ENCODE measurements at places on chromosomes 7 and 10.

- DNase-seq, result no peak
These were observed 174.1 kb downstream of the KCNMA1 start for GRCh38 chr10:77463499-77463898.

GRCh38 chr7:50608196-50608906, 43.1 kb upstream of the DDC start:
- no peak for DNase-seq

DNA sequence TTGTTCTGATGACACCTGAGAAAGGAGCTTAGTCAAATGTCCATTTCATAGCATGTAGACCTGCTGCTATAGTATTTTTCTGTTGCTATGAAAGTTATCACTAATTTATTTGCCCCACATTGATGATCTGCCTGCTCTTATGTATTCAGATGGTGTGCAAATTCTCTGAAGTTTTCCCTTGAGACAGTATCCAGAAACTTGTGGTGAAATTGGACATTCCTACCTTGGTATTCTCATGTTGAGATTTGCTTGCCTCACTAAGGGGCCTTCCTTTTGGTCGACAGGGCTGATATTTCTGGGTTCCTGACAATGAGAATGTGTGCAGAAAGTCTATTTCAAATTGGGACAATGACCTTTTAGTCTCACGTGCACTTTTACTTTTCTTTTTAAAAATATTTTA, 253.2 kb upstream of the FZD8 start:
- DNase-seq, result no peak

GRCh38 chr10:61662794-61663259, at the start of gene CABCOCO1:
CABCOCO1 (plus strand) TSS chr10:61662929; CDS start chr10:61662973, 44 bp downstream.
- DNase-seq, result peak; percentile 91

- peak; percentile 71 for DNase-seq
These were observed 1.2 kb downstream of the HIPK2 start for GRCh38 chr7:139776486-139777132.

DNA sequence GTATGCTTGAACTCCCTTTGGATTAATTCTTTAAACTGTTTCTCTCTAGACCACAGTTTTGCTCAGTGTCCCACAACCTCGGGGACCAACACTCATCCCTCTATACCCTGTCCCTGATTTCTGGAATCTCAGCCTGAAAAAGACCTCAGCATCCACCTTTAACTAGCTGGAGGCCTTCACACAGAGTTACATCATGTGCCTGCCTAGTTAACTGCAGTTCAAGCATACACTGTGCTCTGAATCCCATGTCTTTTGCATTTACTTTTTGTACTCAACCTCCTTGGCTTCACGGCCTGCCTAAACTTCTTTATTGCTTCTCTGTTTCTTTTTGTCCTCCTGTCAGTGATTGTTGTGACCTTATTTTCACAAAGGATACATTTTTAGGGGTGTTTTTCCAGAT, 66.7 kb downstream of the PRKG1 start:
- no peak for DNase-seq

DNA sequence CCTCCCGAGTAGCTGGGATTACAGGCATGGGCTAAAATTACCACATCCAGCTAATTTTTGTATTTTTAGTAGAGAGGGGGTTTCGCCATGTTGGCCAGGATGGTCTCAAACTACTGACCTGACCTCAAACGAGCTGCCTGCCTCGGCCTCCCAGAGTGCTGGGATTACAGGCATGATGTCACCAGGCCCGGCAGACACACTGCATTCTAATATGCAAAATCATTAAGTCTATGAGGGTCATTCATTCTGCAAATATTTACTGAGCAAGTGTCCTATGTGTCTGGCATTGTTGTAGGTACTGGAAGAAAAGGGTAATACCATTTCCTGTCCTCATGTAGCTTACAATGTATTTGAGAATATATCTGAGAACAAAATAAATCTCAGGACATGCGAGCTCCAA, 2.7 kb downstream of the PUS7 start:
- DNase-seq, result no peak

DNA sequence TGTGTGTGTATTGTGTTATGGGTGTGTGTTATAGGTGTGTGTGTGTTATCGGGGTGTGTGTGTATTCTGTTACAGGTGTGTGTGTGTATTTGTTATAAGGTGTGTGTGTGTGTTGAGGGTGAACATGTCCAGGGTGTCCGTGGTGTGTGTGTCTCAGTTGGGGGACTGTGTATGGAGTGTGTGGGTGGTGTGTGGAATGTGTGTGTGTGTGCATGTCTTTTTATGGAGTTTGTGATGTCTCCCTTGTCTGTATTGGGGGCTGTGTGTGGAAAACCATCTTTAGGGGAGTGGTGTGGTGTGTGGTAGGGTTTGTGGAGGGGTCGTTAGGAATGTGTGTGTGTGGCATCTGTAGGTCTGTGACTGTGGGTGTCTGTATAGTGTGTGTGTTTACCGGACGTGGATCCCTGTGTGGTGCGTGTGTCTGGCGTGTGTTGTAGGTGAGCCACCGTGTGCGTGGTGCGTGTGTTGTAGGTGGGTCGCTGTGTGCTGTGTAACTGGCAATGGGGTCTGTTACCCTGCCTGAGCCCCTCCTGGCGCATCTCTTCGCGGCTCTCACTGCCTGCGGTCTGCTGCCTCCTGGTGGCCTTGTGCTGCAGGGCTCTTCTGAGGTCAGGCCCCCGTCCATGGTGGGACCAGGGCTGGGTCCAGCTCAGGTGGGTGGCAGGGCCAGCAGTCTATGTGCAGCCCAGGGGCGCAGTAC, 61.7 kb downstream of the PALD1 start:
- no peak for DNase-seq

GRCh38 chr7:14229047-14229446, 239.6 kb upstream of the ETV1 start:
- DNase-seq, result no peak

- peak; percentile 76 for DNase-seq
These were observed 47.3 kb downstream of the C10orf105 start for GRCh38 chr10:71671994-71672946.

DNA sequence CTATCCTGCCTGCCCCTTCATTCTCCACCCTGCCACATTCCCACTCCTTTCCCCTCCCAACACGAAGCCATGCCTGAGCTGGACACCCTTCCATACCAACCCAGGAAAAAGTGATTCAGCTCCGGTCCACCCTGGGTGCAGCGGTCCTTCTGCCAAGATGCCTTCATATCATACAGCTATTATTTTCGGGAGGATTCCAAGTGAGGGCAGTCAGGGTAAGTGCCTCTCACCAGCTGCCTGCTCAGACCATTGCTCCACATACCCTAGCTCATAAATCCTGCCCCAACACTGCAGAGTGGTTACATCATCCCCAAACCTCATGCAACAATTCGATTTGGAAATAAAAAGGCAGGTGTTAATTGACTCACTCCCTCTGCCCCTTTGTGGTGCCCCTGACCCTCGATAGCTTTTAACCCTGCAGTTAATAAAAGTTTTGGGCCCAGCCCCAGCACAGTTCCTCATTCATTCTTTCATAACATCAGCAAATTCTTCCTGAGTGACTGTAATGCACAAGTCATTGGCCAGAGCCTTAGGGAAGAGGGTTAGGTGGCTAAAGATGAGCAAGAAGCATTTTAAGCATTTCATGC, 42.6 kb downstream of the ZNF503 start:
- DNase-seq, result no peak

DNA sequence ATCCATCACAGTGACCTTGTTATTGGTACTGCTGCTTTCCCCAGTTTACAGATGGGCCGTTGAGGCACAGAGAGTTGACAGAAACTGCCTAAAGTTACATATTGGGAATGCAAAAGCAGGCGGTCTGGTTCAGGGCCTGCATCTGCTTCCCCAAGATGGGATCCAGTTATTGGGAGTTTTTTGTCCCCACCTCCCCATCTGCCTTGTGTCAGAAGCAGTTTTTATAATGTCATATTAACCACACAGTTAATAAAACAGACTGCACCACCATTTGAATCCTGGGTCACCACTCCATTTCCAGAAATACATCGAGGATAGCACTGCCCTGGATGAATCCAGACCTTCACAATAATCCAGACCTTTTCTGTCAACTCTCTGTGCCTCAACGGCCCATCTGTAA, 67.9 kb downstream of the CELF2 start:
- no peak for DNase-seq

DNA sequence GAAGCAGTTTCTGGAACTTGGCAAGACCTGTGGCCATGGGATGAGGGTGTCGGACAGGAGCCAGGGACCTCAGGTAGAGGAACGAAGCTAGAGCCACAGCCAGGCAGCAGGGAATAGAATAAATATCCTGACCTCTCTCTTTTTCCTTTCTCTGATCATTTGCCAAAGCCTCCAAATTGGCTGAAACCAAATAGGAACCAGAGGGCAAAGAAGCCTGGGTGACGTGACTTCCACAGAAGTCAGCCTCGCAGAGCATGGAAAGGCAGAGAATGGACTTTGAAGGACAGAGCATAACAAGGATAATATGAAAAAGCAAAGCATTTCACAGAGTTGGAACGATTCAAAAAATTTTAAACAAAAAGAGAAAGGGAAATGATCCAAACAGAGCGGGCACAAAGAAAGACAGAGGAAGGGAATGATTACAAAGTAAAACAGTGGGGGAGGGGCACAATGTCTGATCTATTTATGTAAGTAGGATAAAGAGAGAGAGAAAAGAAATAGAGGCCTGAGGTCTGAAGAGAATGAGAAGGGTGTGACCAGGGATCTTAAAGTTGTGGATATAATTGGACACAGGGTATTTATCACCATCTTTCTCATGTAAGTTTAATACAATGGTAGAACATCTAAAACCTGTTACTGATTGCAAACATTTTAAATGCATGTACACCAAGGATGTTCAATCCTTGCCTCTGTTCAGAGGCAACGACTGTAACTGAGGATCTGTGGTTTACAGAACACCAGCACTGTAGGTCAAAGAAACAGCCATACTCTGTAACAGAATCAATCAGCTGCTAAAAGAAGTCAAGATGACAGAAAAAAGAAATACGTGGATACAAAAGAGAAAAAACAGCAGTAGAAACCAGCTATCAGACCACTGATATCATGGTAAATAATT, 4.5 kb upstream of the ZEB1 start:
- DNase-seq, result no peak

DNA sequence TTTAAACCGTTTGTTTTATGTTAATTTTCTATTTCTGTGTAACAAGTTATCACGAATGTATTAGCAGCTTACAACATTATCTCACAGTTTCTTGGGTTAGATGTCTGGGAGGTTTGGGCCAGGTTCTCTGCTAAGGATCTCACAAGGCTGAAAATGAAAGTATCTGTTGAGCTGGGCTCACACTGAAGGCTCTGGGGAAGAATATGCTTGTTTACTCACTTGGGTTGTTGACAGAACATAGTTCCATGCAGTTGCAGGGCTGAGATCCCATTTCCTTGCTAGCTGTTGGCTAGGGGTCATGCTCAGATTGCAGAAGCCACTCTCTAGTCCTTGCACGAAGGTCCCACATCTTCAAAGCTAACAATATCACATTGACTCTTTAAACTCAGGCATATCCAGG, 266.6 kb upstream of the GNAI1 start:
- DNase-seq, result peak; percentile 20

GRCh38 chr10:49271346-49271745, 27.6 kb upstream of the C10orf71 start:
- DNase-seq, result no peak

GRCh38 chr10:44249490-44249889, 135.4 kb downstream of the CXCL12 start:
- DNase-seq, result no peak

GRCh38 chr7:37093257-37093656, 355.4 kb downstream of the ELMO1 start:
- no peak for DNase-seq

DNA sequence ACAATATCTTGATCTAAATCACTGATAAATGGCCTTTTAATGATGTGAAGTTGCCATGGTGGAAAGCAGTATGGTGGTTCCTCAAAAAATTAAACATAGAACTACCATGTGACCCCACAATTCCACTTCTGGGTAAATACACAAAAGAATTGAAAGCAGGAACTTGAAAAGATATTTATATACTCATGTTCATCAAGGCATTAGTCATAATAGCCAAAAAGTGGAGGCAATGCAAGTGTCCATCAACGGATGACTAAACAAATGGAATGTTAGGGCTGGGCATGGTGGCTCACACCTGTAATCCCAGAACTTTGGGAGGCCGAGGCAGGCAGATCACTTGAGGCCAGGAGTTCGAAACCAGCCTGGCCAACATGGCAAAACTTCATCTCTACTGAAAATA, 2.0 kb upstream of the DNAJC12 start:
- no peak for DNase-seq

- no peak for DNase-seq
These were observed 24.6 kb upstream of the FAM170B start for GRCh38 chr10:49158404-49158803.

- peak; percentile 40 for DNase-seq
These were observed 146.3 kb upstream of the EEPD1 start for GRCh38 chr7:36006636-36007229.

- DNase-seq, result peak; percentile 72
These were observed 140.1 kb downstream of the ACTR3B start for GRCh38 chr7:152899548-152900109.

- no peak for DNase-seq
These were observed 19.9 kb upstream of the FMC1 start for GRCh38 chr7:139321071-139321745.

DNA sequence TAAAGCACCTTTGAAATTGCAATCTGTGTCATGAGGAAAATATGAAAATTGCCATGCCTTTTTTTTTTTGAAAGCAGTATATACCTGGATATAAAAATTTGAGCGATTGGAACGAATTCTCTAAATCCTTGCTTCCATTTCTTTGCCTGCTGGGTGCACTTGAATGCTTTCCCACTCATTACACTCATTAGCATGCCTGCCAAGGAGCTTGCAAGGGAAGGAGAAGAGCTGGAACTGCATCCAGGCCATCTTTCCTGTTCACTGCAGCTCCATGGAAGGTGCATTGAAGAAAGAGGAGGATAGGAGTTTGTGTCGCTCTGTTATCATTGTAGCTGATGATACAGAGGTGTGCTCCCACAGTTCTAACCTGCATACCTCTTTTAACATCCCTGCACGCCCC, 102.4 kb upstream of the GJD4 start:
- DNase-seq, result no peak

- peak; percentile 62 for DNase-seq
These were observed 472.0 kb downstream of the KCNMA1 start for GRCh38 chr10:77165445-77166208.

DNA sequence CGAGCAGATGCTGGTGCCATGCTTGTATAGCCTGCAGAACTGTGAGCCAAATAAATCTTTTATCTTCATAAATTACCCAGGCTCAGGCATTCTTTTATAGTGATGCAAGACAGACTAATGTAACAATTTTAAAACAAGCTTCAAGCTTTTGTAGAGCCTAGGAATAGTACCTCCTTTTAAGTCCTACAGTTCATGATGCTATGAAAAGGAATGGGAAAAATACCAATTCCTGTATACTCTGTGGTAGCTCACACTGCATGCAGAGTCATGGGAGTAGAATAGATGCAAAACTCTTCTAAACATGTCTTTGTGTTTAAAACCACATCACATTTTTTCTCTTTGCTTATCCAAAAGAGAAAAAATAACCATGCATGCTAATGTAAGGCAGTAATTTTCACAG, 66.6 kb upstream of the WNT16 start:
- DNase-seq, result no peak

- peak; percentile 22 for DNase-seq
These were observed 34.7 kb downstream of the MRPS24 start for GRCh38 chr7:43834463-43835251.

GRCh38 chr7:90298145-90299038, 22.7 kb downstream of the FAM237B start:
- peak; percentile 39 for DNase-seq

GRCh38 chr7:127447326-127447945, 54.9 kb upstream of the ZNF800 start:
- DNase-seq, result peak; percentile 0
